CD4-positive, alpha-beta T cell (primary cell): ENCODE measurements at places on chromosomes 3 and 15. TPM values are rescaled to one million over a fixed set of nuclear protein-coding genes. Genes with fewer than 3 reads are reported as not detected.

LTK gene
- 9.9 TPM for total RNA-seq

IGSF10 gene
- total RNA-seq = not detected

DNA sequence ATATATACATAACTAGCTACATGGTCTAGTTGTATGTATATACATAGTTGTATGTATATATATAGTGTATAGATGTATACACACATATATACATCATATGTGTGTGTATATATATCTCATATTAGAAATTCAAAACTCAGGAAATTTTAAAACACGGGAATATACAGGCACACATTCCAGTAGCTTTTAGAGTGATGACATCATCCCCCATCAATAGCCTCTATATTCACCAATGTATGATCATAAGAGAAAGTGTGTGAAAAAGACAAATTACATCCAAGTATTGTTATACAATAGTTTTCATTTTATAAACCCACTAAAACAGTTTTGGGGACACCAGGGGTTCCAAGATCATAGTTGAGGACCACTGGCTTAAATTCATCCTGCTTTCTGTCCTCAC lies 23.0 kb downstream of the SCN10A start:
- no peak for DNase-seq

DNA sequence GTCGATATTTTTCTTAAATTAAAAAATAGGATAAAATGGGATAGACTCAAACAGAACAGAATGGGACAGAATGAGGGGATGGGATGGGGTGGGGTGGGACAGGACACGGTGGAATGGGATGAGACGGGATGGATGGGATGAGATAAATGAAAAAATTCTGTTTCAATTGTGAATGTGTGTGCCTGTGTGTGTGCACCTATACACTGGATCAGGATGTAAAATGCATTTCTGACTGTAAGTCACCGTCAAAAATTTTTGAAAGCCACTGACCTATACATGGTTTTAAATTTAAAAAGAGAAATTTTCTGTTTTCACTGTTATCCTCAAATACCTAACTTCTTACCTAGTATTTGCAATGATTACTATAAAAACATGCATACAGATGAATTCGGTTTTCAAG lies 108.7 kb upstream of the UBE2E2 start:
- DNase-seq = no peak

GRCh38 chr3:136952292-136952691 lies 5.5 kb upstream of the IL20RB start:
- DNase-seq = no peak

DNA sequence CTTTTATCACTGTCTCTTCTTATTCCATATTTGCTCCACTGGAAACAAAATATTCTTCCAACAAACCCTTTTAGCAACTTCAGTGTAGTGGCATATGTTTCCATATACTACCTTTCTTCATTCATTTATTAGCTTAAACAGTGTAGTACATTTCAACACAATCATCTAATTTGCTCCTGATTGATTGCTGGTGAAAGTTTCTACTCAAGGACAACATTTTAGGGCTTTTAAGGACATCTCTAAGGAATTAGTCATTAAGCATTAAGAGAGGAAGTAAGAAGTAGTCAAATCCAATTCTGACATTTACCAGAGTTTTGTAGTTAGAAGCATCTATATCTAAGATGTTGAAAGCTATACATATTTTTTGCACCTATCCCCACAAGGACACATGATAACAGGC lies 55.8 kb downstream of the RSRC1 start:
- DNase-seq = no peak

SLC2A2 gene
- not detected for total RNA-seq

DNA sequence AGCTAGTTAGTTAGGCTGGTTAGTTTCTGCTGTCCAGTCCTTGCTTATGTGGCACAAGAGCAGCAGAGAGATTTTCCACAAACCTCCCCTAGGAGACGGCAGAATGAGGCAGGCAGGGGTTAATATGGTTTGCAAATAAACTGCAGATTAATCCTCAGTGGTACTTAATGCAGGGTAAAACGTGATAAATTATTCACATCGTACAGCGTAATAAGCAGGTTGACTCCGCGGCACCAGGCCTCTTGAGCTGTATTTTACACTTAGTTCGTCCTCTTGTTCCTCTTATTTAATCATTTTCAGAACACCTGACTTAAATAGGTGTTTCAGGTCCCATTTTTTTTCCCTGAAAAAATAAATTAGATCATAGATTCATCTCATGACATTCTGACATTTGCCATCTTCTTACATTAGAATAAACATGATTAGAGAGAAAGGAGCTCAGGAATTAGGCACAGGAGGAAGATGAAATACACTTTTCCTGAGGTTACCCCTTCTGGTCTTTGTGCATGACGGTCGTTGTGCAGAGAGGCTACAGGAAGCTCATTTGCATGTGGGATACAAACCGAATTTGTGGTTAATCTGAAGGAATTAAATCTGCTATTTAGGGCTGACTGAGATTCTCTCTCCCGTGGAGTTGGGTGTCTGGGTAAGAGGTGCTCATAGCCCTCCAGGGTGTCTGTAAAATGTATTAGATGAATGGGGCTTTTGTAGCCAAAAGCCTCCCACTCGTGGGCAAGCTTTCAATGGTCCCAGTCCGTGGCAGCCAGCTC lies 27.1 kb upstream of the VPS8 start:
- no peak for DNase-seq

CD200 gene
- 6.9 TPM for total RNA-seq

DNA sequence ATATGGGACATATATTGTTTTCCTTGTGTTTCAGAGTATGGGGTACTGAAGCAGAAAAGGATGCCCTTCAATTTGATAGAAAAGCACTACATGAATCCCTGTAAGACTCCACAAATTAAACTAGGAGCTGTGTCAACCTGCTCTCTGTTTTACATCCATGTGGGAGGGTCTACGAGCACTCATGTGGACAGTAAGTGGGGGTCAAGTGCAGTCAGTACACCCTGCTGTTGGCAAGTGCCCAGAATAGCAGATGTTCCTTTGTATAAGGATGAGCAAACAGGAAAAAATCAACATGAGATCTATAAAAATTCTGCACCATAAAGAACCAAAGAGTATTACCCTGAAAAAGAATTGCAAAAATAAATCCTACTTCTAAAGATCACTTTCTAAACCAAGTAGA lies 659.9 kb downstream of the SI start:
- DNase-seq = no peak

CELF6 gene
- total RNA-seq = 2.4 TPM

SCG5 gene
- not detected for total RNA-seq

- DNase-seq = no peak
Measured at GRCh38 chr3:130557336-130558035, 40.5 kb downstream of the COL6A6 start.

GRCh38 chr15:79769069-79769481 lies 127.7 kb downstream of the MTHFS start:
- no peak for DNase-seq

- DNase-seq = no peak
Measured at GRCh38 chr15:58908550-58909309, 24.7 kb downstream of the SLTM start.

DNA sequence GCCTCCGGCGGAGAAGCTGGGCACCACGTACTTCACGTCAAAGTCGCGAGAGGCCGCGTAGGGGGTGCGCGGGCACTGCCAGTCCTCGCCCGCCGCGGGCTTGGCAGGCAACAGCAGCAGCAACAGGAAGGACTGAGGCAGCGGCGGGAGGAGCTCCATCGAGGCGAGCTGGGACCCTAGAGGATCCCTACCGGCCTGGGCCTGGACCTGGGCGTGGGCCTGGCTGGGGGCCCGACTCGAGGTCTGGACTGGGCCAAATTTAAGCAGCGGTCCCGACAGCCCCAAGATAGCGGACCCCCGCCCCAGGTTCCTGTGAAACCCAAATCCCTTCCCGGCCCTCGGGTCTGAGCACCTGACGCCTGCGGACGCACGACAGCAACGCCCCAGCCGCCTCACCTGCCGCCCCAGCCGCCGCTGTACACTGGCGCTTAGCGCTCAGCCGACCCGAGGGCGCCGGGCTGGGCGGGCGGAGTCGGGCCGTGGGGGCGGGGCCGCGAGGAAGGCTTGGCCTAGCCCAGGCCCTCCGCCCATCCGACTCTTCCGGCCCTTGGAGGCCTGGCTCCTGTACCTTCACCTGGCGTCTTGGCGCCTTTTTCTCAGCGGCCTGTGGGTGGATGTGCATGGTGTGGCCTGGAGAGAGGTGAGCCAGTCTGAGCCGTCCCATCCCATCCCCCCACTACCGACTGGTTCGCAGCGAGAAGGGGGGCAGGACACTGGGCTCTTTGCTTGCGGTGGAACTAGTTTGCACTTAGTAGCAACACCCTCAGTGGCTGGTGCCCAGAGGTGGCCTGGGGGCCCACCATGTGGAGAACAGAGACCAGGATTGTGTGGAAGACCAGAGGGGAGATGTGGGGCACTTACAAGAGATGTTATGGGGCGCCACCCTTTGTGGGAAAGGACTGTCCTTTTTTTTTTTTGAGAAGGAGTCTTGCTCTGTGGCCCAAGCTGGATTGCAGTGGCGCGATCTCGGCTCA lies at the start of gene MST1R:
MST1R (minus strand) TSS at position 423 of the 974 bp plus-strand sequence; CDS start at position 159, 264 bp downstream.
- DNase-seq = peak; percentile 81

DNA sequence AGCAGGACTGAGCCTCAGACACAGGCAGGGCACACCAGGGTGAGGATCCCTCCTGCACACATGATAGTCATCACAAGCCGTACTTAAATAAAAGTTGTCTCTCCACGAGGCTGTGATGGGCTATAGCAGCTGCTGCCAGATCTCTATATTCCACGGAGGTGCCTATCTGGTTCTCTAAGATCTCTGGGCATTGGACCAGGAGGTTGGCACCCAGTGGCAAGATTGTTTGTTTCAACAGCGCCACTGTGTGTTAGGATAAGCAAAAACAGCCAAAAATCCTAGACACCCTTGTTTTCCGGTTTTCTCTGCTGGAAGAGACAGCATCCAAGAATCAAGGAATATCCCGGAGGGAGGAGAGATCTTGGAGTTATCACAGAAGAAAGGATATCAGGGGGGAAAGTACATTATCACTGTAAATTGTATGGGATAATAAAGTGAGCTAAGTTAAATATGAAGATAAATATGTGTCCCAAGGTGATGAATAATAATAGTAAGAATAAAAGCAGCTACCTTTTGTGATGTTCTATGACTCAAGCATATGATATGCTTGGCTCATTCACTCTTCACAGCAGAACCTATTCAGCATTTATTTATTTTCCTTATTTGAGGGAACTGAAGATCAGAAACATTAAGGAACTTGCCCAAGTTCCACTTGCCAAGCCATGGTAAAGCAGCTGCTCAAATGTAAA lies 90.6 kb upstream of the AKAP13 start:
- DNase-seq = peak; percentile 3

DNA sequence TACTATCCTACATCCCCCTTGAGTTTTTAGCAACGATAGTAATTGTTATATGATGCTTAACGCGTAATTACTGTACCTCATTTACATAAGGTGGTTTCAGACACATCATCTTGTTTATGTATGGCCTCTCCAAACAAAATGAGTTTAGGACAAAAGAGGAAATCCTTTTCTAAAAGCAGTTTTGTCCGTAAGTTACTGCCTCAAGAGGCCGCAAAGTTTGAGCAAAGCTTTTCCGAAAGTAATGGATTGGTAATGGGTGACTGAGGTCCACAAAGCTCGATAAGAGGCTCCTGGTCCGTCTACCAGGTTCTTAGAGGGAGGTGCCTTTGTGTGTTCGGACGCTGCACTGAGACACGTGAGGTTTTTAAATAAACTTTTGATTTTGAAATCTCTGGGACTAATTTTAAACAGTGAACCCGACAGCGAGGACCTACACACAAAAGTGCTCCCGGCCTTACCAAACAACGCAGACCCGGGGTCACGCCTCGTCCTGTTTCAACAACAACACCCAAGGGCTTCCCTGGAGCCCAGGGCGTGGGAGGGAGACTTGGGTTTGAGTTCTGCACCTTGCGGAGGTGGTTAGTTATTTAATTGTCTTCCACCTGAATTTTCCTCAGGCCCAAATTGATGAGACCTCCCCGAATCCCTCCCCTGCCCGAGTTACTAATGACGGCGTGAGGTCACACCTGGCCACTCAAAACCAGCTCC lies 456 bp upstream of the C15orf61 start:
- no peak for DNase-seq
